ENCODE measurements at places on chromosomes 5 and 9.

GRCh38 chr5:32230356-32231099, 56.4 kb upstream of the GOLPH3 start:
- DNase-seq, result no peak

- DNase-seq, result no peak
Observed at GRCh38 chr5:1772634-1773033, 27.0 kb downstream of the MRPL36 start.

DNA sequence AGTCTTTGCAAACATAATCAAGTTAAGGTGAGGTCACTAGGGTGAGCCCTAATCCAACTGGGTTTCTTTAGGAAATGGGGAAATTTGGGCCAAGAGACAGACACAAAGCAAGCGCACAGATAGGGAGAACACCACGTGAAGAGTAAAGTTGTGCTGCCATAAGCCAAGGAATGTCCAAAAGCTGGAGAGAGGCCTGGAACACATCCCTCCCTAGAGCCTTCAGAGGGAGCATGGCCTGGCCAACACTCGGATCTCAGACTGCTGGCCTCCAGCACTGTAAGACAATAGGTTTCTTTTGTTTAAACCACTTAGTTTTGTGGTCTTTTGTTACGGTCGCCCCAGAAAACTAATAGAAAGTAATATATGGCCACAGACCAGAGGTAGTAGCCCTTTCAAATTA, 8.1 kb upstream of the ROR2 start:
- DNase-seq, result no peak

GRCh38 chr5:18311266-18311665, 677.0 kb downstream of the TAF11L14 start:
- no peak for DNase-seq

GRCh38 chr9:33430942-33431341, 16.5 kb downstream of the AQP3 start:
- DNase-seq, result no peak

- no peak for DNase-seq
Observed at GRCh38 chr5:53237876-53238275, 128.3 kb upstream of the MOCS2 start.

GRCh38 chr9:6409811-6410210, 3.2 kb upstream of the UHRF2 start:
- no peak for DNase-seq

DNA sequence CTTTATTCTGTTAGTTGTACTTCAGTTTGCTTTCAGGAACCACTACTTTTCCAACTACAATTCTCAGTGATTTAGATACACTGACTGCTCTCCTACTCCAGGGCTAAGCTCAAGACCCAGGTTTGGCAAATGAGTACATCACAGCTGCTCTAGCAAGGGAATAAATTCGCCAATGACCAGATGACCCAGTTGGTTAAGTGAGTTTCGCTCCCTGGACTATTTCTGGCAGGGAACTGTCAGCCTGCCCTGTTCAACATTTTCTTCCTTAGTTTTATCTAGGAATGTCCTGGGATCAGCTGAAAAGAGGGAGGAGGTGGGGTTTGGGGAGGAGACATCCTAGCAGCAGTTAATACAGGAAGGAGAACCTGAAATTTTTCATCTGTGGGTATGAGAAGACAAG, 6.4 kb upstream of the STARD4 start:
- DNase-seq, result no peak

- no peak for DNase-seq
Observed at GRCh38 chr5:168525856-168526255, 3.2 kb upstream of the FBLL1 start.

DNA sequence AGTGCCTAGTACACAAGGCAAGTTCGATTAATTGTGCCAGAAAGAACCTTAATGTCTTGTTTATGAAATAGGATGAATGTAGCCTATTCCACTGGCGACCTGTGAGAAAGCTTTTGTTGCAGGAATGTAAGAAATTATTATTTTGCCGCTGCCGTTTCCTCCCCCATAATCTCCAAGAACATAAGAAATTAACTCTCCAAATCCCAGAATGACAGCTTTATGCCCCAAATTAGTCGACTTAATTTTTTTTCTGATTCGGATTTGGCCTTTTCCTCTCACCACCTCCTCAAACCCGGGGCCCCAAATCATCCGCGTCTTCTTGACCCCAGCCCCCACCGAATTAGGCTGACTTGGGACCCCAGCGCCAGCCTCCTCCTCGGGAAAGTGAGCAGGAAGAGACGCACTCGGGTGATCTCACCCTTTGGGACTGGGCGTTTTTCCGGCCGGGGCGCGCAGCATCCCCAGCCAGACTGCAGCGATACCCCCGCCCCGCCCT, 682 bp upstream of the SPTAN1 start:
- no peak for DNase-seq

DNA sequence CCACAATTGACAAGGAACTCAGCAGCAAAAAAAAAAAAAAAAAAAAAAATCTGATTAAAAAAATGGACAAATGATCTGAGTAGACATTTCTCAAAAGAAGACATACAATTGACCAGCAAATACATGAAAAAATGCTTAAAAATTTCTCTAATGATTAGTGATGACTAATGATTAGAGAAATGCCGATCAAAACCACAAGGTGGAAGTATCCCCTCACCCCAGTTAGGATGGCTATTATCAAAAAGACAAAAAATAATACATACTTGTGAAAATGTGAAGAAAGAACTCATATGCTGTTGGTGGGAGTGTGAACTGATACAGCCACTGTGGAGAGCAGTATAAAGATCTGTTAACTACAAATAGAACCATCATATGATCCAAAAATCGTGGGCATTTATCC, 245.3 kb downstream of the OSTF1 start:
- DNase-seq, result no peak

- no peak for DNase-seq
Observed at GRCh38 chr9:96483733-96484390, 33.9 kb downstream of the HABP4 start.

- no peak for DNase-seq
Observed at GRCh38 chr5:133389066-133389590, 223.2 kb downstream of the FSTL4 start.

GRCh38 chr5:141223112-141223783, at the start of gene PCDHB14:
PCDHB14 (plus strand) TSS chr5:141223343; CDS start chr5:141223506, 163 bp downstream.
- DNase-seq, result no peak

DNA sequence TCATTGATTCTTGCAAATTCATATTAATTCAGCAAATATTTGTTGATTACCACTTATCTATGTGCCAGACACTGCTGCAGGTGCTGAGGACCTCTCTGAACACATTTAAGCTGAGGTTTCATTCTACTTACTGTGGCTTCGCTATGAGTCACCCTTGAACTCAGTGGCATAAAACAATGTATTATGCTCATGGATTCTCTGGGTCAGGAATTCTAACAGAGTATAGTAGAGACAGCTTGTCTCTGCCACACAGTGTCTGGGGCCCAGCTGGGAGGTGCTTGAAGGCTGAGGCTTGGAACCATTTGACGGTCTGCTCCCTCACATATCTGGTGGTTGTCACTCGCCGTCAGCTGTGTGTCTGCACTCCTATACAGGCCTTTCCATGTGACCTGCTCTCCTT, 124.3 kb upstream of the NR3C1 start:
- DNase-seq, result no peak

- DNase-seq, result no peak
Observed at GRCh38 chr5:140598836-140599235, 34.1 kb downstream of the CD14 start.
